GM12878 (cell line): ENCODE measurements at places on chromosomes 7 and 10. TPM values are rescaled to one million over a fixed set of nuclear protein-coding genes. Genes with fewer than 3 reads are reported as not detected.

DNA sequence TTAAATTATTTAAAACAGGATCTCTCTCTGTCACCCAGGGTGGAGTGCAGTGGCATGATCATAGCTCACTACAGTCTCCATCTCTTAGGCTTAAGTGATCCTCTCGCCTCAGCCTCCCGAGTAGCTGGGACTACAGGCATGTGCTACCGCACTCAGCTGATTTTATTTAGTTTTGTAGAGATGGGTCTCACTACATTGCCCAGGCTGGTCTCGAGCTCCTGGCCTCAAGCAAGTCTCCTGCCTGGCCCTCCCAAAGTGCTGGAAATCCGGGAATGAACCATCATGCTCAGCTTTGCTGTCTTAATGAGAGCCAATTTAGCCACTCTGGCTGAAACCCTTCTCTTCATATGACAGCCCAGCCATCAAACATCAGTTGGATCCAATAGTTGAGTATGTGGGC is 53.3 kb upstream of the NRP1 start:
- H3K4me1 ChIP-seq = no peaks in the 10 kb centered on the region
- no peak for DNase-seq
- H3K27me3 ChIP-seq = no peaks in the 10 kb centered on the region
- no peaks in the 10 kb centered on the region for H3K36me3 ChIP-seq
- H3K27ac ChIP-seq = no peak overlapping the region

DNA sequence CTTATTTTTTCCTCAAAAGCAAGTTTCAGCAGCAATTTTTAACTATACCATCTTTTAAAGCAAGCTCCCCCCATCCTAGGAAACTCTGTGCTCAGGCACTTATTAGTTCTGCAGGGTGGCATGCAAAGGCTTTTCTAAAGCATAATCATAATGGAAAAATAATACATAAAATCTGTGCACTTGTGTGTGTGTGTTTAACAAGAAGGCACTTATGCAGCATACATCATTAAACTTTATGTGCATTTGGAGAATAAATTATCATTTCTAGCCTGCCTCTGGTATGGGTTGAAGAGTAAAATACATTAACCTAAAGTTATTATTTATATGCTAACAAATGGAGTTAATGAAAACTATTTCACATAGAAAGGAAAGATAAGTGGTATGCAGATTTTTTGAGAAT is 5.6 kb upstream of the RASSF4 start:
- no peaks in the 10 kb centered on the region for H3K27me3 ChIP-seq
- H3K36me3 ChIP-seq = no peaks in the 10 kb centered on the region
- H3K4me1 ChIP-seq = peaks cover 24% of the 10 kb centered on the region

GRCh38 chr10:36676321-36676720 is 449.1 kb upstream of the ANKRD30A start:
- DNase-seq = no peak
- no peaks in the 10 kb centered on the region for H3K4me1 ChIP-seq
- no peak overlapping the region for H3K27ac ChIP-seq
- no peak overlapping the region for H3K4me3 ChIP-seq
- no peaks in the 10 kb centered on the region for H3K36me3 ChIP-seq

DNA sequence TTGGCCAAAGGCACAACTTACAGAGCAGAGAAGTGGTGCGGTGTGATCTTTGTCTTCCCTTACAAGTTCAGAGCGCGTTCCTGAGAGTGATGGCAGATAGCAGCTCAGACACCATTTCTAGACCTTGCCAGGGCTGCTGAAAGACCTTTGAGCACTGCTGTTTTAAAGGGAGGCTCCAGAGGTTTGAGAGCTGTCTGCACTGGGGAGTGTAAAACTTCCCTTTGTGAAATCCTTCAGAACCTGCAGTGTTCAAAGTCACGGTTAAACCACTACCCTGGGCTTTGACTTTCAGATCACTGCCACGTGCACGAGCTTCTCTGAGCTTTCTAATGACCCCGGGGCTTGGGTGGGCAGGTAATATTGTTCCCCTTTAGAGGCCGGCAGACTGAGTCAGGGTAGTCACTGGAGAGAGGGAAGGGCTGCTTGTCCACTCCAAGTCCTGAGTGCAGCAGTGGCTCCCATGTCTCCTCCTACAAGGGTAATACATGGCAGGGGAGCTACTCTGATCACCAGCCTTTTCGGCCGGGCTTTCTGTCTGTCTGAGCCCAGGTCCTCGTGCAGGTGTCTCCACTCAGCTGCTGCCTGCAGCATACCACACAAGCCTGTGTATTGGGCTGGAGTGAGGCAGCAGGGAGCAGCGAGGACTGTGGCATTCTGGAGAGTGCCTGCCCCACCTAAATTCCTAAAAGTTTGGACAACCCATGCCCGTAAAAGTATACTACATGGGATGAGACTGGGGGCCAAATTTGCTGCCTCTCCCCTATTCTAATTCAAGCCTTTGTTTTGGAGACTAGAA is 63.3 kb downstream of the ZMIZ1 start:
- DNase-seq = no peak
- no peaks in the 10 kb centered on the region for H3K36me3 ChIP-seq
- peaks cover 24% of the 10 kb centered on the region for H3K4me1 ChIP-seq
- H3K27me3 ChIP-seq = no peaks in the 10 kb centered on the region
- H3K27ac ChIP-seq = no peak overlapping the region
- no peak overlapping the region for H3K4me3 ChIP-seq

The TMEM176B gene
- polyA plus RNA-seq = not detected in 2 replicates

DNA sequence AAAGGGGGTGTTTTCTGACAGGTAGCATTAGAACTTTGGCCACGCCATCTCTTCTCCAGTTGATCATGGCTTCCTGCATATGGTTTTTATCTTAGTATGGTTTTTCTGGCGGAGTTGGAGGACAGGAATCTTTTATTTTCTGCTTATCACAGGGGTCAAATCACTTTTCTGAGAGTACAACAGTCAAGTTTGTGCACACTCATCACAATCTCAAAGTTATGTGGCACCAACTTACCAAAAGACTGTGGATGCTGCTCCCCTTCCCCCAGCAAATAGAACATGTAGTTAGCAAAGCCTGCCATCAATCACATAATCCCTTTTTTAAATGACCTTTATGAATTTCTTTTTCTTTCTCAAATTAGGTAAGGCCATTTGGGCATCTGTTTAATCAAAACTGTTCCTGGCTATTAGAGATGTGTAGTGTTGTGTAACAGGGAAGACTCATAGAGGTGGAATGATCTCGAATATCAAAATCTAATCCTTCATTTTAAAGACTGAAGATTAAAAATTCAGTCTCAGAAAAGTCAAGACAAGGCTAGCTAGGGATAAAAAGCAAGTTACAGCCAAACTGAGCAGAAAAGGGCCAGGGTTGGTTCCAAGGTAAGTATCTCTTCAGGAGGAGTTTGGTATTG is 3.8 kb upstream of the CH25H start:
- H3K27me3 ChIP-seq = peaks cover 6% of the 10 kb centered on the region
- no peak for DNase-seq
- no peak overlapping the region for H3K4me3 ChIP-seq
- no peak overlapping the region for H3K27ac ChIP-seq

GRCh38 chr7:29496355-29497020 is 67.1 kb upstream of the PRR15 start:
- H3K4me3 ChIP-seq = no peak overlapping the region
- H3K27me3 ChIP-seq = no peaks in the 10 kb centered on the region
- no peaks in the 10 kb centered on the region for H3K4me1 ChIP-seq
- no peak overlapping the region for H3K27ac ChIP-seq
- no peaks in the 10 kb centered on the region for H3K36me3 ChIP-seq

- no peaks in the 10 kb centered on the region for H3K36me3 ChIP-seq
- no peak for DNase-seq
- no peaks in the 10 kb centered on the region for H3K4me1 ChIP-seq
- no peak overlapping the region for H3K27ac ChIP-seq
These were observed 754 bp downstream of the SEMA3D start for GRCh38 chr7:85186083-85186520.

DNA sequence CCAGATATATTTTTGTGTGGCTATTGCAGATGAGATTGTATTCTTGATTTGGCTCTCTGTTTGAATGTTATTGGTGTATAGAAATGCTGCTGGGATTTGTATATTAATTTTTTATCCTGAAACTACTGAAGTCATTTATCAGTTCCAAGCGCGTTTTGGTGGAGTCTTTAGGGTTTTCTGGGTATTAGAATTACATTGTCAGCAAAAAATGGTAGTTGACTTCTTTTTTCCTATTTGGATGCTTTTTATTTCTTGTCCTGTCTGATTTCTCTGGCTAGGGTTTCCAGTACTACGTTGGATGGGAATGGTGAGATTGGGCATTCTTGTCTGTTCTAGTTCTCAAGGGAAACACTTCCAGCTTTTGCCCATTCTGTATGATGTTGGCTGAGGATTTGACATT is 415.5 kb upstream of the CHRM2 start:
- no peak for DNase-seq
- H3K4me1 ChIP-seq = no peaks in the 10 kb centered on the region
- H3K4me3 ChIP-seq = no peak overlapping the region
- no peaks in the 10 kb centered on the region for H3K27me3 ChIP-seq
- no peak overlapping the region for H3K27ac ChIP-seq
- no peaks in the 10 kb centered on the region for H3K36me3 ChIP-seq

The RASSF4 gene
- polyA plus RNA-seq = 19.1 TPM in 2 replicates

DNA sequence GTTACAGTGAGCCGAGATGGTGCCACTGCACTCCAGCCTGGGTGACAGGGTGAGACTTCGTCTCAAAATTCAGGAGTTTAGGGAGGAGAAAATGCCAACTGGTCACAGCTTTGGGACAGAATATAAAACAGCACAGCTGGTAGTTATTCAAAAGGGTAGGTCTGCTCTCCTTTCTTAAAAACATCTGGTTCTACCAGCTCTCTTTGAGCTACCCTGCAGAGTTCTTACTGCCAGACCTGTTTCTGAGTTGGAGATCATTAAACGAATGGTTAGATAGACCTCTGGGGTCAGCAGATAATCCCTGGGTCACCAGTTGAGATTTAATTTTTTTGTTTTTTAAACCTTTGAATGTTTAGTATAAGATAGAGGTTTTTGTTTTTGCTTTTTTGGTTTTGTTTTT is 52.6 kb downstream of the MCU start:
- no peak overlapping the region for H3K4me3 ChIP-seq
- H3K27ac ChIP-seq = no peak overlapping the region
- H3K36me3 ChIP-seq = no peaks in the 10 kb centered on the region
- H3K4me1 ChIP-seq = no peaks in the 10 kb centered on the region
- no peaks in the 10 kb centered on the region for H3K27me3 ChIP-seq

The PNLIPRP3 gene
- polyA plus RNA-seq = not detected in 2 replicates

The CARD11 gene
- 19.3 and 26.1 TPM in 2 replicates for polyA plus RNA-seq

- no peaks in the 10 kb centered on the region; the same call in 1 of the 2 replicates for H3K27me3 ChIP-seq
- H3K27ac ChIP-seq = no peak overlapping the region
- DNase-seq = no peak
- H3K4me3 ChIP-seq = no peak overlapping the region
- H3K36me3 ChIP-seq = no peaks in the 10 kb centered on the region
These were observed 138.3 kb downstream of the EGFR start for GRCh38 chr7:55156919-55157763.

DNA sequence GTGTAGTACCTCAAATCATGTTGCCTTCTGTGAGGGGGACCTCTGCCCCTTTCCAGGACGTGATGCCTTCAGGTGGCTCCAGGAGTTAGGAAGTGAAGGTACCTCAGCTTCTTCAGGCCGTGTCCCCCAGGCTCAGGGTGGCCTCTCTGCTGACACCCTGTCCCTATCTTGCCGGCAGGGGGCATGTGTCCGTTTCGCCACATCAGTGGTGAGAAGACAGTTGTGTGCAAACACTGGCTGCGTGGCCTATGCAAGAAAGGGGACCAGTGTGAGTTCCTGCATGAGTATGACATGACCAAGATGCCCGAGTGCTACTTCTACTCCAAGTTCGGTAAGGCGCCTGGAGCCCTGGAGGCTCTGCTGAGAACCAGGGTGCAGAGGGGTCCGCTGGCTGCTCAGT is 9.2 kb downstream of the CPSF4 start:
- no peak overlapping the region for H3K27ac ChIP-seq
- no peak for DNase-seq
- peaks cover 40% of the 10 kb centered on the region for H3K36me3 ChIP-seq

The CLDN3 gene
- not detected in 2 replicates for polyA plus RNA-seq

The ZNF804B gene
- not detected in 2 replicates for polyA plus RNA-seq

The DAGLB gene
- 9.2 and 10.6 TPM in 2 replicates for polyA plus RNA-seq

- DNase-seq = no peak
- no peak overlapping the region for H3K27ac ChIP-seq
- H3K4me3 ChIP-seq = no peak overlapping the region
- H3K27me3 ChIP-seq = peaks cover 2% of the 10 kb centered on the region; the same call in 1 of the 2 replicates
- H3K4me1 ChIP-seq = no peaks in the 10 kb centered on the region
- no peaks in the 10 kb centered on the region for H3K36me3 ChIP-seq
These were observed 265.2 kb downstream of the SNX13 start for GRCh38 chr7:17674943-17675608.

- DNase-seq = no peak
- no peaks in the 10 kb centered on the region for H3K4me1 ChIP-seq
- no peak overlapping the region for H3K27ac ChIP-seq
- H3K4me3 ChIP-seq = no peak overlapping the region
These were observed 255.4 kb downstream of the WDR11 start for GRCh38 chr10:121106611-121107010.

The CAV1 gene
- 3.1 and 3.5 TPM in 2 replicates for polyA plus RNA-seq

The ITGB8 gene
- polyA plus RNA-seq = 0.85 and 0.95 TPM in 2 replicates

DNA sequence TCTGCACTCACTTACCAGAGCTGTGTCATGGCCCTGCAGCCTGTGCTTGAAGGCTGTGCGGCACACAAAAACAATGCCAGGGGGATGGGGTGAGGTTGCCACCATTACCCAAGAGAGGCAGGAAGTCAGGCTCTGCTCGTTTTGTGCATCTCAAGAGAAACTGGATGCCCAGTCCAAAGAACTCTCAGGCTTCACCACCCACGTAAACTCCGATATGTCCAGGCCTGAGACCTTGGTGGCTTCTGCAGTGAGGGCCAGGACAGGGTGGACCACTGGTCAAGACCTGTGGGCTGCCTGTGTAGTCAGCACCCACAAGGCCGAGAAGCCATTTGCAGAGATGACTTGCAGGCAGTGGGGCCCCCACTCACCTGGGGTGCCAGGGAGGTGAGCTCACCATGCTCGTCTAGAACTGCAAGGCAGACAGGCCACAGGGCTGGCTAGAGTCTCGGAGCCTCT is 54.7 kb upstream of the EBF3 start:
- no peaks in the 10 kb centered on the region for H3K4me1 ChIP-seq
- no peak for DNase-seq
- no peak overlapping the region for H3K4me3 ChIP-seq
- H3K27ac ChIP-seq = no peak overlapping the region
- no peaks in the 10 kb centered on the region for H3K27me3 ChIP-seq

- peaks cover 16% of the 10 kb centered on the region for H3K4me1 ChIP-seq
- H3K27me3 ChIP-seq = no peaks in the 10 kb centered on the region
- no peak for DNase-seq
- H3K27ac ChIP-seq = peak overlapping the region; percentile 15; the same call in 1 of the 2 replicates
- H3K4me3 ChIP-seq = no peak overlapping the region
- no peaks in the 10 kb centered on the region for H3K36me3 ChIP-seq
These were observed 40.1 kb downstream of the ELMO1 start for GRCh38 chr7:37408291-37409228.

- no peaks in the 10 kb centered on the region for H3K27me3 ChIP-seq
- peak overlapping the region; percentile 99 for H3K27ac ChIP-seq
- H3K36me3 ChIP-seq = no peaks in the 10 kb centered on the region
- no peaks in the 10 kb centered on the region; the same call in 1 of the 2 replicates for H3K4me1 ChIP-seq
- H3K4me3 ChIP-seq = peak overlapping the region; percentile 78
These were observed 911 bp upstream of the HNRNPH3 start for GRCh38 chr10:68330852-68331454.

GRCh38 chr10:71837098-71837827 is 13.8 kb downstream of the PSAP start:
- no peak for DNase-seq
- H3K27ac ChIP-seq = peak overlapping the region; percentile 89
- H3K36me3 ChIP-seq = peaks cover 7% of the 10 kb centered on the region

- H3K4me1 ChIP-seq = no peaks in the 10 kb centered on the region
- DNase-seq = no peak
- no peaks in the 10 kb centered on the region for H3K36me3 ChIP-seq
- H3K27ac ChIP-seq = no peak overlapping the region
- no peak overlapping the region for H3K4me3 ChIP-seq
These were observed 15.3 kb downstream of the NKX2-3 start for GRCh38 chr10:99548041-99548530.
